C1 segment of cervical spinal cord (tissue), 14 donors: ENCODE measurements at places on chromosomes 2 and 18.

- DNase-seq = no peak
Measured at GRCh38 chr2:233270366-233270765, 18.9 kb downstream of the ATG16L1 start.

- DNase-seq = no peak
Measured at GRCh38 chr2:128645631-128646030, 327.0 kb upstream of the HS6ST1 start.

GRCh38 chr2:17309181-17309580 lies 209.1 kb downstream of the RAD51AP2 start:
- no peak for DNase-seq

DNA sequence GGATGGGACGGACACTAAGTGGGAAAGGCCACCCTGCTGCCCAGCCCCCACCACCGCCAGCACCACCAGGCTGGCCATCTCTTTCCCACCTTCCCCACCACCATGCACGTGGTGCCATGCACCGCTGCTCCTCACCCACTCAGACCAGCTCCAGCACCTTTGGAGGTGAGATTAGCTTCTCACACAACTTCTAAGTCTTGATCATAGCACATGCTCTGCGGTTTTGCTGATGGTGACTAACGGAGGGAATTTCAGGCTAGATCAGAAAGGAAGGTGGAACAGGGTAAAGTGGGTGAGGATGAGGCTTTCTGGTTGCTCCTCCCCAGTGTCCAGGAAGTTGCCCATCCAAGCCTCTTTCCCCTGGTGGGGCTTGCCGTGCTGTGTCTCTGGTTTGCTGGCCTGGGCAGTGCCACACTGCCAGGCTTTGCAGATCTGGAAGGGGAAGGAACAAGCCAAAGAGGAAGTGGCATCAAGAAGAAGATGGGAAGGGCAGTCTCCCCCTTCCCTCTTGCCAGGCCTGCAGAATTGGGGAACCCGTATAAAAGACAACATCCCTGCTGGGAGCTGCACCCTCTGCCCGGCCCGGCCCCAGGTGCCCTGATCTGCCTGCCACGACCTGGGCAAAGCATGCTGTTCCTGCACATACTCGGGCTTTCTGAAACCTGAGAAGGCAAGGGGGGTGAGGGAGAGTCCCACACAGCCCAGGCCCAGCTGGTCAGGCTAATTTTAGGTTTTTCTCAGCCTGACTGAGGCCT lies 44.3 kb upstream of the CAB39 start:
- peak; percentile 24 for DNase-seq

GRCh38 chr2:107461301-107461700 lies 365.4 kb upstream of the RGPD4 start:
- no peak for DNase-seq

DNA sequence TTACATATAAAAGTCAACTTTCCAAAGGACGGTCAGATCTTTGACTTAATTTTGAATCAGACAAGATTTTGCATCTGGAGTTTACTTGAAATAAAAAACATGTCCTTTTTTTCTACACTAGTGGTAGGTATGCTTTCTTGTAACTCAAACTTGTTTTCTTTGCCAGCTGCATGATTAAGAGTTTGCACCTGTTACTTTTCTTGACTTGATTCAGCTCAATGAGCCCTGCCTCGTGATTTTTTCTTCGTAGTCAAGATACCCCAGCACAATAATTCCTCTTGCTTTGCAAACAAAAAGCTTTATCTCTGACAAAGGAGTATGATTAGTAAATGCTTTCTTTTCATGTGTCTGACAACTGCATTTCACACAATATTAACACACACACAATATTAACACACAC lies 82.3 kb downstream of the FBXO15 start:
- DNase-seq = no peak

- no peak for DNase-seq
Measured at GRCh38 chr2:74238879-74239278, 40.5 kb downstream of the MTHFD2 start.

DNA sequence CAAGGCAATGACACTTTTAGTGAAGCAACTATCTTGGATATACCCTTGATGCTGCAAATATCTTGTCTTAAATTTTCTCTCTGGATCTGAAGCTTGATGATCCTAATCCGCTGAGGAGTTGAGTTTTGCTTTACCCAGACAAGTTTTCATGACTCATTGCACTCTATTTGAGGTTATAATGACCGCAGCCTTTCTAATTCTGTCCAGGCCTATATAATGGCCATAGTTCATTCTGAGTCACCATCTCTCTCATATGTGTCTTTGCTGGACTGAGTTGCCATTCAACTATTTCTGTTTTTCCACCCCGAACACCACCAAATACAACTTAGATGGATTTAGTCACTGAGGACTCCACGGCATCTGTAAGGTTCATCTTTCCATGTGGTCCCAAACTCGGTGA lies 802.1 kb upstream of the FAM98A start:
- DNase-seq = no peak

DNA sequence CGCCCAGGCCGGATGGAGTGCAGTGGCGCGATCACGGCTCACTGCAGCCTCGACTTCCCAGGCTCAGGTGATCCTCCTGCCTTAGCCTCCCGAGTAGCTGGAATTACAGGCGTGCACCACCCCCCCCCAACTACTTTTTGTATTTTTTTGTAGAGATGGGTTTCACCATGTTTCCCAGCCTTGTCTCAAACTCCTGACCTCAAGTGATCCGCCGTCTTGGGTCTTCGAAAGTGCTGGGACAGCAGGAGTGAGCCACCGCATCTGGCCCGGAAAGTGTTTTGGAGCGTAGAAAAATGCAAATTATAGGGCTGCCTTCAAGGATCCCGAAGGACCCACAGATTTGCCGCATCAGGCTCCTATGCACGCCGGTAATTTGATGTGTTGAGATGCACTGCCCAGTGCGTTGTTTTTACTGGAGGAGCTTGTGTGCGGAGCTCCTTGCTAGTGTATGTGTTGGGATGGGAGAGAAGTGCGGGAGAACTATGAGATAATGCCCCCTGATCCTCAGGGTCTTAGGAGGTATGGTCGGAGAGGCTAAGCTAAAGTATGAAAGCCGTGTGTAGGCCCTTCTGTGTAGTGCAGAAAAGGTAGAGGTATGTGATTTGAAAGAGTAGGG lies 1.2 kb upstream of the CLASP1 start:
- no peak for DNase-seq

GRCh38 chr2:118134650-118135049 lies 46.4 kb downstream of the INSIG2 start:
- no peak for DNase-seq

GRCh38 chr2:236180831-236181453 lies 12.8 kb upstream of the GBX2 start:
- no peak for DNase-seq

DNA sequence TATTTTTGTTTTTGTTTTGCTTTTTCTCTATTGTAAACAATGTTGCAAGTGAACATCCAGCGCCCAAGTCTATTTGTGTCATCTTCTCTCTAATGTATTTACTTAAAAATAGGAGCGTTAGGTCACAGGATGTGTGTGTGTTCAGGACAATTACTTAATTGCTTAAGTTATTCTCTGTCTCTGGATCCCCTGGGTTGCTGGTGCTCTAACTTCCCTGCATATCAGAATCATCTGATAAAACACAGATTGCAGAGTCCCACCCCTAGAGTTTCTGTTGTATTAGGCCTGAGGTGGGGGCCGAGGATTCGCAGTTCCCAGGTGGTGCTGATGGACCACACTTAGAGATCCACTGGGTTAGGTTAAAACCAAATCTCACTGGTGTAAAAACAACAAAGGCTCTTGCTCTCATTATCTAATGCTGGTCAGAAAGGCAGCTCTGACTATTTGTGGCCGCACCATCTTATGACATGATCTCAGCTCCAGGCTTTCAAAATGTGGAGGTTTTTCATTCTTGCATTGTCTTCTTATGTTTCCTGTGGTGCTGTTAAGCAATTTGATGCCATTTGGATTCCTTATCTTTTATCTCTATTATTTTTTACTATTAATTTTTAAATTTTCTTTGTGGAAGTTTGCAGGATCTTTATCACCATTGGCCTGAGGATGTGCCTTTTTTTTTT lies 87.7 kb downstream of the CLIP4 start:
- DNase-seq = no peak

DNA sequence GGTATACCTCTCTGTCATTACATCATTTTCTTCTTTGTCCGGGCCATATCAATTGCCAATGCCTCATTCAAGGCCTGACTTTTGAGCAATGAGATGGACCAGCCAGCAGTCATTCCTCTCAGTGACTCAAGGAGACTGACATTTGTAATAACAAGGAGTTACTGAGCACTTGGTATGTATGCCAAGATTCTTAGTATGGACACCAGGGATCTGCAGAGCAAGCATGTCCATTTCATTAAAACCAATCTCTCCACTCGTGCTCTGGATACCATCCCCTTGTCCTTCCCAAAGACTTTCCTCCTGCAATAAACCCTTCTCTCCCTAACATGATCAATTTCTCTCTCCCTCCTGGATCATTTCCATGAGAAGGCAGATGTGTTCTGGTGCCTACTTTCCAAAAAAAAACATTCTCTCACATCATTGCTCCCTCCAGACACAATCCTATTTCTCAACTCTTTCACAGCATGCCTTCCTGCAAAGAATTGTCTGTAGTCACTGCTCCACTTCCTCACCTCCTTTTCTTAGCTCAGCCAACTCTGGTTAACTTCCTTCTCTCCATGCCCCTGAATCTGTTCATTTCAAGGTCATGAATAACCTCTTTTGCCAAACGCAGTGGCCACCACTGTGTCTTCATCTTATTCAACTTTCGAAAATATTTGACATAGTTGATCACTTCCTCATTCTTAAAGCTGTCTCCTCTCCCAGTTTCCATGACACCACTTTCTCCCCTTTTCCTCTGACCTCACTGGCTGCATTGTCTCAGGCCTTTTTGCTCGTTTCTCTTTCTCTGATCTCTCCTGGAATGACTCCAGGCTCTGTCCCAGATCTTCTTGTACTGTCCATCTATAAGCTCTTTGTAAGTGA lies 102.8 kb upstream of the CYP1B1 start:
- no peak for DNase-seq

DNA sequence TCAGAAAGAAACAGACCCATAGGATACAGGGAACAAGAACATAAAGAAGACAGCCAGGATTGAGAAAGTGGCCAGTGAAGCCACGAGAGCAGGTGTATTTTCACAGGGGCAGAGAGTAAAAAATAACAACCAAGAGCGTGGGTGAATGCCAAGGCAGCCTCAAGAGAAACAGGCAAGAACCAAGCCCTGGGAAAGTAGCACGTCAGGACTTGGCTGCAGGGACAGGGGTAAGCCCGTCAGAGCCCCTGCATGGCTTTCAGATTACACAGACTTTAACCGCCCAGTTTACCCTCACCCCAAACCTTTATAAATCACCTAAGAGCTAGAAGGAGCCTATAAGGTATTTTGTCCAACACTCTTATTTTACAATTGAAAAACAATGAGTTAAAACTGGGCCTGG lies 43.7 kb downstream of the ARL4C start:
- DNase-seq = no peak

DNA sequence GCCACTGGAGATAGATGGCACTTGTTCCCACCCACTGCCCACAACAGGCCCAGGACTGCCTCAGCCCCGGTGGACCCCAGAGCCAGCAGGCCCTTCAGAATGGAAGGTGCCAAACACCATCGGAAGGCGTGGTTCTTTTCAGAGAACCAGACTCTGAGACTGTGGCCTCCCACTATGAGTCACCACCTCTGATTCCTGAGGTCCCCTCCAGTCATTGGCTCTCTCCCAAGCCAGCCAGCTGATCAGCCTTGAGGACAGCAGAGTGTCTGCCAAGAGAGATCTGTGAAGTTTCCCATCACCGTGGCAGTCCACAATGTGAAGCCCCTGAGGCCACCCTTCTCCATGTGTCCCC lies 10.4 kb upstream of the MAP3K2 start:
- peak; percentile 34 for DNase-seq

- no peak for DNase-seq
Measured at GRCh38 chr2:1775511-1776035, 31.3 kb upstream of the PXDN start.

DNA sequence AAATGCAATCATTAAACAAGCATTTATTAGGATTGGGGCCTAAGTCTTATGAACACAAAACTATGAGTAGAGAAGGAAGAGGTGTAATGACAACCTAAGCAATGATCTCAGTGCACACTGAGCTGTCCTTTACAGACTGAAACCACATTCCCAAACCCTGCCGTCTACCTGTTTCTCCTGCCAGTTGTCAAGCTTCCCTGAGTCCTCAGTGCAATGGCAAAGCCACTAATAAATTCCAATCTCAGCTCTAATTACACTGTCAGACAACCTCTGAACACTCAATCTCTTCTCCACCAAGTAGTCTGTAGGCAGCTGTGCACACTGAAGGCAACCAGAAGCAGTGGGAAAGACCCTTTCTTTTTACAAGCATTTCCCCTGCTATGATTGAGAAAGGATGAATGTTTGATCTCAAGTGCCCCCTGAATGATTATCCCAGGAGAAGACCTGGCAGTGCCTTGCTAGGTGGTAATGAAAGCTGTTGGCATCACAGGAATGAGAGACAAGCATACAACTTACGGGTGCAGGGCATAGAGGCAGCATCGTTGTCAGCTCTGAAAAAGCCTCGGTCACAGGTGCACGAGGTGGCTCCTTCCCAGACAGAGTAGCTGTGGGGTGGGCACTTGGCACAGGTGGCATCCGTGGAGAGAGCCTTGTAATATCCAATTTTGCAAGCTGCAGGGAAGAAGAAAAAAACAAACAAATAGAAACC lies 71.4 kb downstream of the EPHA4 start:
- no peak for DNase-seq

DNA sequence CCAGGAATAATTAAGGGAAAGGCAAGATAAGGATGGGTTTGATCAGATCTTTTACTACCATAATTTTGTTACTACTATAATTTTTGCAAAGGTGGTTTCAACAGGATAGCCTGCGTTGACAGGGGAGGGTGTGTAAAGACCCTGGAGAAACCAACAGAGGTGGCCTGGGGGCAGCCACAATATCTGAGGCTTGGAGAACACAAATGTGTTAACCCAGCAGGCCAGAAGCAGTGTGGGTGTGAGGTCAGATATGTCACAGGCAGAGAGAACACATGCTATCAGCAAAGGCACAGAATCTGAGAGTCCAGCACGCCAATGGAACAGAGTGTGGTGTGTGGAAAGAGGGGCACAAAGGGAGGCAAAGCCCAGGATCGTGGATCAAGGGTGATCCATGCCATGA lies 399.4 kb upstream of the TRIB2 start:
- no peak for DNase-seq
